ENCODE measurements at places on chromosomes 13 and 19.

DNA sequence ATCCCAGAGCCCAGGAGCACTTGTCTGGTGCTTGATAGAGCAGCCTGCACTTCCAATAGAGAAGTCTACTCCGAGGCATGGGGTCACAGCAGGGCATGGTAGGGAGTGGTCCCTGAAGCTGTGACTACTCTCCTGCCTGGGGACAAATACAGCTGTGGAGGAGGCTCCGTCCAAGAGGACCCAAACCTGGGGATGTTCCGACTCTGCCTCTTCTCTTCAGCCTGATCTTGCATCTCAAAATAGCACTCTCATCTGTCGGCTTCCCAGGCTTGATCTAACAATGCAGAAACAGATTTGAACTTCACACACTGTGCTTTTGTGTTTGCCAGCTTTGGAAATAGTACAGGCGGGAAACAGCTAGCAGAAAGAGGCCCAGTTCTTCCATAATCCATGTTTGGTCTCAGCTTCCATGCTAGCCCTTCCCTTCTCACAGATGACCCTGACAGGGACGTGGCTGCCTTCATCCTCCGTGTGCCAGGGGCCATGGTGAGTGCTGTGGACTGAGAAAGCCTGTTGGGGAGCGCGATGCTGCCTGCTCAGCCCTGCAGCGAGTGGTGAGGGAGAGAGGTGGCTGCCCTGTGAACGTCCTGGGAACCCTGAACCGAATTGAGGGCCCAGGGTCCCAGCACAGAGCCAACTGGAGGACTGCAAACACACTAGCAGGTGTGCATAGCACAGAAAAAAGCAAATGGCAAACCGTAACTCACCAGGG, 150.3 kb upstream of the GPR12 start:
- DNase-seq = no peak

DNA sequence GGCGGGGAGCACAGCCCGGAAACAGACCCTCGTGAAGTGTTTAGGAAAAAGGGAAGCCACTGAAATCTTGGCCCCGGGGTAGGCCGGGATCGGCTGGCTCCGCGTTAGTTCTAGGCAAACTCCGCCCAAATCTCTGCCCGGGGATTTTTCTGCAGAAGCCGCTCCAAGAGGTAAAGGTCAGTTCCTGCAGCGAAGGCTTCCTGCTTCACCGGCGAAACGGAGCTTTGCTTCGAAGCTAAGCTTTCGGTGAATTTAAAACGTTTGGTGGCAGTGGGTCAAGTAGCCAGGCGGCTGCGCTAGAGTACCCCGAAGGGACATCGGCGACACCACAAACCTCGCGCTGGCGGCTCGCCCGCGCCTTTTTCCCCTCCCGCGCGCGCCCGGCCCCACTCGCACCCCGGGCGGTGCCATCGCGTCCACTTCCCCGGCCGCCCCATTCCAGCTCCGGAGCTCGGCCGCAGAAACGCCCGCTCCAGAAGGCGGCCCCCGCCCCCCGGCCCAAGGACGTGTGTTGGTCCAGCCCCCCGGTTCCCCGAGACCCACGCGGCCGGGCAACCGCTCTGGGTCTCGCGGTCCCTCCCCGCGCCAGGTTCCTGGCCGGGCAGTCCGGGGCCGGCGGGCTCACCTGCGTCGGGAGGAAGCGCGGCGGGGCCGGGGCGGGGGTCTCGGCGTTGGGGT, 441 bp downstream of the GJB2 start:
- DNase-seq = no peak

DNA sequence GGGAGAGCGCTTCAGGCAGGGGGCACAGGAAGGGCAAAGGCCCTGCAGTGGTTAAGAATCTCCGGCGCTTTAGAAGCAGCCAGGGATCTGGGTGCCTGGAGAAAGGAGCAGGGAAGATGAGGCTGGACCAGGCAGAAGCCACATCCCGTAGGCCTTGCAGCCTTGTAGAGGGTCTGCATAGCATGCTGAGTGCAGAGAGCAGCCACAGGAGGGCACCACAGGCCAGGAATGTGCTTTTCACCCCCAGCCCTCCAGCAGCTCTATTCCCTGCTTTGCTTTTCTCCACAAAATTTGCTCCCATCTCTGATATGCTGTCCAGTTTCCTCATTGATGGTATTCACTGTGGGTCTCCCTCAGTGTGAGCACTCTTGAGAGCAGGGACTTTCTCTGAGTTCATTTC, 5.7 kb downstream of the WDR62 start:
- no peak for DNase-seq

- DNase-seq = no peak
These were observed 4.6 kb upstream of the SIGLEC10 start for GRCh38 chr19:51422053-51422448.

DNA sequence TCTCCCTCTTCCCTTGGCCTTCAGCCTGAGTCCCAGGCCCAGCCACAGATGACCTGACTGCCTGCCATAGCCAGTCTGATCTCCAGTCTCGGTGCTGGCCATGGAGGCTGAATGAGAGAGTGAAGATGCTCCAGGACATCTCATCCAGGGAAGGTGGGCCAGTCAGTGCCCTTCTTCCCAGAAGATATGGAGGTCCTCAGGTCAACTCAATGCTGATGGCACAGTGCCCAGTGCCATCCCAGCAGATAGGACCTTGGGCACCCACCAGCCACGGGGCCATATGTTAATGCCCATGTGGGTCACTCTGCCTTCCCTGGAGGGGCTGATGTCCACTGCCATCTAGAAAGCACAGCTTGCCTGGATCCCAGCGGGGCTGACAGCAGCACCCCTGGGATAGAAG, 7.2 kb downstream of the VSTM2B start:
- DNase-seq = no peak

DNA sequence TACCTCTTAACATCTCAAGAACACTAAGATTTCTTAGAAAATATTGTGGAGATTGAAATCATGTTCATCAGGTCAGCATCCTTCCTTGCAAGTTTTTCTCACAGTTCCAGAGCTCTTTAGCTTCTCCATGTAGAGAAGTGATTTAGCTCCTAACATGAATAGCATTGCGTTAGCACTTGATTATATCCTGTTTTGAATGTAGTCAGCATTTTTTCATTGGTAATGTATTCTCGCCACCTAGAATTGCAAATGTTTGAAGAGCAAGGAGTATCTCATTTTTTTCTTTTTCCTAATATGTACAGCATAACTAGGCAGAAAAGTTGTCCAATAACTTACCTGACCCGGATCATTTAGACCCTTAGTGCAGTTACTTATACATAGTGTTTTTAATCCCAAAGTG, 6.6 kb downstream of the ZNF470 start:
- DNase-seq = no peak

DNA sequence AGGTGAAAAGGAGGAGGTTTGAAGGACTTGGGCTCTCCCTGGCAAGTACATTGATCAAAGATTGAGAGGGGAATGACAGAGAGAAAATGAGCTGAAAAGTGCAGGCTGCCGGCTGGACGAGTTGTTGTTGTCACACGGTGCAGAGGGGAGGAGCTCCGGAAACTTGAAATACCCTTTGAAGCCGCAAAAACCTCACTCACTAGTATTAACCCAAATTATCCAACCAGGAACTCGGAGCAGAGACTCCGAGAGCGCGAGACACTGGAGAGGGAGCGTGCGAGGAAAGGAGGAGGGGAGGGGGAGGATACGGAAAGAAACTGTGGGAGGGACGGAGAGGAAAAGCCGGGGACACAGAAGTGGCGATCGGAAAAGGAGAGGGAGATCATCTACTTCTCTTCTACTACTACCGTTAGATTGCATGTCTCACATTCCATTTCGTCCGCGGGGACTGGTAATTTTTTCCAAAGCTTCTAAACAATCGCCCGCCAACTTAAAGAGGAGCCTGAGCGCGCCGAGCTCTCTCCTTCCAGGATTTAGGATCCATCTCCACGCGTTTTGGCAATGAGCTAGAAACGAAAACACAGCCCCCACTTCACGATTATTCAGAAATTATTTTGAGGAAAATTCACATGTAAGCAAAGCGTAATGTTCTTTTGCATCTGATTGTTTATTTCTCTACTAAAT, at the start of gene DACH1:
Gene DACH1, minus strand, starts transcription at position 74 of the 684 bp plus-strand sequence.
- no peak for DNase-seq

DNA sequence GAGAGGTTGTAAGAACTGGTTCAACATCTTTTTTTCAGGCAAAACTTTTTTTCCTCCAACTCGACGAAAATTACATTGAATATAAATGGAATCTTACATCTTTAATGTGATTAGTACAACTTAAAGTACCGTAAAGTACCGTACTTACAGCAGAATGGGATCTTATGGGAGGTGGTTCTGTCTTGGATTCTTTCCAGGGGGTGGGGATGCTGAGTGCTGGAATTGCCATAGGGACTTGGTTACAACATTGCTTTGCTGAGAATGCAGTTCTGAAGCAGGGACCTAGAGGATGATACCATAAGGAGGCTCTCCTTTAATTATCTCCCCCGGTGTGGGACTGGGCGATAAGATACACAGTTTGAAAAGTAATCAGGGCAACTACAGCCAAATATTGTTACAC, 186.4 kb downstream of the KLF5 start:
- no peak for DNase-seq

DNA sequence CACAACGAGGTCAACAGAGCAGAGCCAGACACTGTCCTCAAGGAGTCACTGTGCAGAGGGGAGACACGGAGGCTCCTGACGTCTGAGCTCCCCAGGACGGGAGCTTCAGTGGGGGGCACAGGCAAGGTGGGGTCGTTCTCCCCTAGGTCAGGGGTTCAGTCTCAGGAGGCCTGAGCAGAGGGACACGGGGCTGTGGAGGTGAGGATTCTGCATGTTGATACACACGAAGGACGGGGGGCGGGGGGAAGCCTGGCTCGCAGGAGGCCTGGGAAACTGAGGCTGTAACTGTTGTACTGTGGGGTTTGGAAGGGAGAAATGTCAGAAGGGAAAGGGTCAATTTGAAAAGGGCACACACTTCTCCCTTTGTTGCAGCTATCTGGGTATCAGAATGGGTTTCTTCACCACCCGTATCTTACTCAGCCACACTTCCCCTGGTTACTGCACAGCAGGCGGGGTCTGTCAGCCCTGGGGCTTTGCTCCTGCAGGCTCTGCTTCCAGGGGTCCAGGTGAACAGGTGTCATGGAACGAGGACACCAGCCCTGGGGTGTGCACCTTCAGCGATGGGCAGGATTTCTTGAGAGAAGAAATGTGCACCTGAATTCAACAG, 748 bp upstream of the SIGLEC8 start:
- DNase-seq = no peak

- DNase-seq = no peak
These were observed 112.4 kb downstream of the ZNF429 start for GRCh38 chr19:21617740-21618339.

GRCh38 chr13:75541287-75541686, 3.6 kb upstream of the COMMD6 start:
- DNase-seq = no peak

GRCh38 chr19:7355151-7355820, 6.5 kb downstream of the ARHGEF18 start:
- DNase-seq = no peak

GRCh38 chr13:54029226-54029625, 1000.6 kb downstream of the OLFM4 start:
- no peak for DNase-seq

DNA sequence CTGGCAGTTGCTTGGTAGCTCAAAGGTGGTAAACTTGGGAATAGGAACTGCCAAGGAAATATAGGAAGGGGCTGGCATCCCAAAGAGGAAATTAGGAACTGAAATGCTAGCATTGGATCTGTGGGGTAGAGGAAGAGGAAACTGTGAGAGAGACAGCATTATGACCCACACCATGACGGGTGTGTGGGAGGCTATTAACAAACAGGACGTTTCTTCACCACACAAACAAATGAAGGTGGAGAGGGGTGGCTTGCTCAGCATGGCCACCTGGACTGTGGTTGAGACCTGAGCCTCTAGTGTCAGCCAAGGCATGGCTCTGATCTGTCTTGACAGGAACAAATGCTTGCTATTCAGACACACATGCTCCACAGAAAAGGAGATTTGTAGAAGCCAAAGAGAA, 178.2 kb downstream of the B3GLCT start:
- no peak for DNase-seq

DNA sequence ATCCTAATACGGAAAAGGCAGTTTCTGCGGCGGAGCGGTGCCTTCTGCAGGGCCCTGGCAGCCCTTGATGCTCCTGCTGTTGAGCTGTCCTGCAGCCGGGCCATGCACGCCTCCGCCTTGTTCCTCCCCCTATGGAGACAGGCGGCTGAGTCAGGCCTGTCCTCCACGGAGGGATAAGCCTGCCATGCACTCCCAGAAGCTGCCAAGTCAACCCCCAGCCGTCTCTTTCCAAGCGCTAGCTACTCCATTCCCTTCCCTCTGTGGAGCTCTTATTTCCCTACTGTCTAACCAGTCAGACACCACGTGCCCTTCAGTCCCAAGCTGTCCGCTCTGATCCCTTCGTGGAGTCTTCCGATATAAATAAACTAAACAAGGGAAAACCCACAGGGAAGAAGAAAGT, 197.0 kb downstream of the COL4A1 start:
- no peak for DNase-seq

GRCh38 chr13:89695343-89696257, 1651.9 kb upstream of the MIR17HG start:
- no peak for DNase-seq

DNA sequence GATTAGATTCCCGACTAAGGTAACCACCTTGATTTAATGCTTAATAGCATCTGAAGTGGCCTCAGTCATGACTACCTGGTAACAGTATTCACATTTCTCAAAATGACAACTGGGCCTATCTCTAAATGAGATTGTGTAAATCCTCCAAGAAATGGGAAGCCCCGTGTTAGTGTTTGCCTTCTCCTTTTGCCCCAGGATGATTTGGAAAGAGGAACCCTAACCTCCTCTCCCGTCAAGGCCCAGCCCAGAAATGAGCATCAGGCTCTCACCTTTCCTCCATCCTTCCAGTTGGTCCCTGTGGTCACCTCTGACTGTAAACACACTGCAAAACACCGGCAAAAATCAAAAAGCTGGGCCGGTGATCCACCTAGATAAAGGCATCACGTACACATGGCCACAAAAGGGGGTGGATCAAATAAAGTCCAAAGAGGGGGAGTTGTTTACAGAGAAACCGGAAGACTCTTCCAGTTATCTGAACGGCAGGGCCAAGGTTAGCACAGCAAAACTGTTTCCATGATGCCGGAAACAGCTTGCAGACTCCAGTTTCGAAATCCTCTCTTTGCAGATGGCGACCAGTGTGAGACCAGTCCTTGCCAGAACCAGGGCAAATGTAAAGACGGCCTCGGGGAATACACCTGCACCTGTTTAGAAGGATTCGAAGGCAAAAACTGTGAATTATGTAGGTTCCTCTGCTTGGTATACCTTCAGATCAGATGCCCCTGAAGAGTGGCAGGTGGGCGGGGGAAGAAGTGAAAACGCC, 16.4 kb downstream of the F10 start:
- DNase-seq = no peak

- no peak for DNase-seq
These were observed 12.4 kb downstream of the SLC35E1 start for GRCh38 chr19:16559780-16560276.

DNA sequence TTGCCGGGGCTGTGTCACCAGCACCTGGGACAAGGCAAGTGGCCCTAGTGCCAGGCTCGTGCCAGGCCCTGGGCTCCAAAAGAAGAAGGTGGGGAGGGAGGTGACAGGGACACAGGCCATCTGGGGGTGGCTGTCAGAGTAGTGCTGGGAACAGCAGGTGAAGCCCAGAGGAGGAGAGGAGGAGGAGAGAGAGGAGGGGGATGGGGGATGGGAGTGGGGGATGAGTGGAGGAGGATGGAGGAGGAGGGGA, 18.7 kb downstream of the LSM4 start:
- no peak for DNase-seq

All from RWPE2 (cell line).